ENCODE measurements at places on chromosomes 2 and 18. TPM values are rescaled to one million over a fixed set of nuclear protein-coding genes. Genes with fewer than 3 reads are reported as not detected.

The RIT2 gene
- total RNA-seq: not detected

The WDR12 gene
- 194 TPM for total RNA-seq

The UGT1A5 gene
- total RNA-seq: not detected

The ABCG5 gene
- not detected for total RNA-seq

The MEX3C gene
- 14.0 TPM for total RNA-seq

The PPIG gene
- 75.2 TPM for total RNA-seq

The PSMA8 gene
- total RNA-seq: not detected

The CNRIP1 gene
- total RNA-seq: 1.6 TPM

The TRAPPC12 gene
- total RNA-seq: 71.7 TPM

The SLC5A7 gene
- total RNA-seq: not detected

The DPYSL5 gene
- total RNA-seq: not detected

The DYSF gene
- total RNA-seq: 0.80 TPM

The UGT1A6 gene
- not detected for total RNA-seq

The VSNL1 gene
- not detected for total RNA-seq

The NYAP2 gene
- 0.04 TPM for total RNA-seq

The POTEC gene
- not detected for total RNA-seq

The EFHD1 gene
- 5.2 TPM for total RNA-seq

The KIAA2012 gene
- total RNA-seq: not detected

The TCF7L1 gene
- total RNA-seq: 0.13 TPM

The GRP gene
- not detected for total RNA-seq

The RESP18 gene
- total RNA-seq: not detected

The TTC27 gene
- total RNA-seq: 57.3 TPM

The KCTD1 gene
- not detected for total RNA-seq

The CWC22 gene
- 31.1 TPM for total RNA-seq

The NEMP2 gene
- 3.3 TPM for total RNA-seq

The PJVK gene
- 0.87 TPM for total RNA-seq

The TFCP2L1 gene
- total RNA-seq: 1.00 TPM

The GAREM1 gene
- 0.33 TPM for total RNA-seq

The OTOS gene
- not detected for total RNA-seq

The CFAP65 gene
- total RNA-seq: not detected

The FMNL2 gene
- total RNA-seq: 0.27 TPM

The CD226 gene
- total RNA-seq: 2.0 TPM

The LOXHD1 gene
- total RNA-seq: not detected

The PLEKHH2 gene
- 2.1 TPM for total RNA-seq

The SRSF7 gene
- total RNA-seq: 293 TPM

The CD302 gene
- total RNA-seq: 0.07 TPM

The SLC30A3 gene
- total RNA-seq: 2.2 TPM

The COL5A2 gene
- total RNA-seq: 0.42 TPM

The CCDC121 gene
- 3.3 TPM for total RNA-seq

The MARCHF4 gene
- not detected for total RNA-seq

The SLC4A5 gene
- not detected for total RNA-seq

The UCN gene
- total RNA-seq: 2.2 TPM

The G6PC2 gene
- total RNA-seq: not detected

The ALKAL2 gene
- not detected for total RNA-seq

The TPO gene
- not detected for total RNA-seq

The EPAS1 gene
- total RNA-seq: 11.2 TPM

The BOLL gene
- total RNA-seq: 0.11 TPM

The CHRND gene
- not detected for total RNA-seq

The SLC9A2 gene
- total RNA-seq: 1.4 TPM

The ICA1L gene
- 0.74 TPM for total RNA-seq

The SLC25A52 gene
- not detected for total RNA-seq

The COL3A1 gene
- 0.71 TPM for total RNA-seq

The CHRNG gene
- not detected for total RNA-seq

The TCF23 gene
- total RNA-seq: not detected

The MBOAT2 gene
- 44.6 TPM for total RNA-seq

The SNTG2 gene
- total RNA-seq: not detected

The TWIST2 gene
- not detected for total RNA-seq

The CDH20 gene
- total RNA-seq: not detected
